Spinal cord (tissue), 10 donors: ENCODE measurements at places on chromosomes 7 and 10. TPM values are rescaled to one million over a fixed set of nuclear protein-coding genes. Genes with fewer than 3 reads are reported as not detected.
A peak's percentile ranks its signal among the peaks of the same experiment; 100 is the strongest.

DNA sequence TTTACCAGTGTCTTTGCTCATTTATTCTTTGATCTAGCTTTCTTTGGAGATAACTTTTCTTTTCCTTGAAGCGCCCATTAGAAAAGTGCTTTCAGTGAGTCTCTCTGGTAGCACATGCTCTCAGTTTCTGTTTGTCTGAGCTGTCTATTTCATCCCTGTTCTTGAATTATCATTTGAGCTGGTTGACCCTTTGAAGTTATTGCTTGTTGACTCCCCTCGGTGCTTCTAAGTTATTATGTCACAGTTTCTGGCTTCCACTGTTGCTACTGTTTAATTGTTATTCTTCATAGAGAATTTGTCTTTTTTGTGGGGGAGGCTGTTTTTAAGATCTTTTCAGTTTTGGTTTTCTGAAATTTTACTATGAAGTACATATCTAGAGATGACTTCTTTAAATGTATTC is 11.4 kb upstream of the PRF1 start:
- no peak for DNase-seq

DNA sequence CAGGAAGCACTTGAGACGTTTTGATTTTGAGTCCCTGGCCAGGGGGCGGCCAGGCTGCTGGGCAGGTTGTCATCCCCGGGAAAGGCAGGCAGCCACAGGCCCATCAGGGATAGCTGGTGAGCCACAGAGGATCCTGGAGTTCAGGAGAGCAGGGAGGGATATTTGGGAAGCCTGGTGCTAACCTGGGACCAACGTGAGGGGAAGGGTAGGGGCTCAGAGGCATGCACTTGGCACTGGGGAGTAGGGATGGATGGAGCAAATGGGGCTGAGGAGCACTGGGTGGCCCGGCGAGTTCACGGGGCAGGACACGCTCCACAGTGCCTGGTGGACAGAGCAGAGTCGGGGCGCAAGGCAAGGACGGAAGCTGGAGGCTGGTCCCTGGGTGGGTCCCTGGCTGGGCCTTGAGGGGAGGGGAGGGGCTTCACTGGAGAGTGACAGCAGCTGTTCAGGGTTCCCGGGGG is 30.2 kb downstream of the LRRC27 start:
- DNase-seq: no peak

DNA sequence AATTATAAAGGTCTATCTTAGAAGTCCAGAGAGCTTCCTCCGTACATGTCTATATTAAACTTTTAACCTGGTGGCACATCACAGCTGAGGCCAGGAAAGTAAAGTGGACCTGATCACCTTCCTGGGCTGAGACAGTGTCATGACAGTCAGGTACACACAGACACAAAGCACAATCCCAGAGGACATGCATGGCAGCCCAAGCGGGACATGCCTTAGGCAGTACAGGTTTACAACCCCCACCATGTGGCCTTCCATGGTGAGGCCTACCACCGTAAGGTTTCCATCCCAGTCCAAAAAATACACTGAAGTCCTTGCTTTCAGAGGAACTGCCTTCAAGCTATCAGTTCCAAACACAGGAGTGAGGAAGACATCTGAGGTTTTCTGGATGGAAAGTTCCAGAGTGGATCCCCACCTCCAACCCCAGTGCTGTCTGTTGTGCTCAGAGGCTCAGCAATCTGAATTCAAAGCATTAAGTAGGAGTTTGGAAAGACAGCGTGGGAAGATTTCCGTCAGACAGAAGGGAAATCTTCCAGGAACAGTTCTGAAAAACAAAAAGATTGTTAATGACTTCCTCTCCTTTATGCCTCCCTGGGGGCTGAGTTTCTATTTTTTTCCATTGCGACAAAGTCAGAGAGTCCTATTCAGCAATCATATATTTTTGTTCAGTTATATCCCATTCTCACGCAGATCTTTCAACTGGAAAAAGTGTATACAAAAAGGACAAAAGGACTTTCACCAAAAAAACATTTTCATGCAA is 20.1 kb downstream of the IFIT3 start:
- no peak for DNase-seq

GRCh38 chr7:103679151-103680132 is 233.4 kb upstream of the SLC26A5 start:
- no peak for DNase-seq

GRCh38 chr10:11154849-11155498 is 137.3 kb downstream of the CELF2 start:
- DNase-seq: no peak

GRCh38 chr10:97503406-97503805 is 4.7 kb downstream of the UBTD1 start:
- DNase-seq: no peak

DNA sequence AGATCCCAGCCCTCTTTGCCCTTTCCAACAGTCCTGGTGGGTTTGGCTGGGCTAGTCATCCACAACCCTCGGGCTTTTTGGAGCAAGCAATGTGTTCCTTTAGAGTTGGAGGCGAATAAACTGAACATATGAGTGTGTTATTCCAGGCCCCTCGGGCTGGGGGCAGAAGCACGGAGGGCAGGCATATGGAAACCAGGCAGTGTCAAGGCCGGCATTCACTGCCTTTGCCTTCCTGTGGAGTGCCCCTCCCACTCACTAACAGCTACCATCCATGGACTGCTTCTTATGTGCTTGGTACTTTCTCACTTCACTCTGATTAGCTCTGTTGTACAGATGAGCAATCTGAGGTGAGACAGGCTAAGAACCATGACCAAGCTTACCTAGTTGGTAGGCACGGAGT is 53.9 kb upstream of the EFCAB10 start:
- DNase-seq: no peak

- DNase-seq: no peak
These were observed 49.5 kb downstream of the SGMS1 start for GRCh38 chr10:50574305-50574704.

- DNase-seq: no peak
These were observed 3.1 kb downstream of the CPED1 start for GRCh38 chr7:120991581-120991980.

- DNase-seq: no peak
These were observed 35.0 kb upstream of the ARHGAP12 start for GRCh38 chr10:31963589-31963980.

- no peak for DNase-seq
These were observed 524.5 kb downstream of the PHTF2 start for GRCh38 chr7:78323118-78323517.

DNA sequence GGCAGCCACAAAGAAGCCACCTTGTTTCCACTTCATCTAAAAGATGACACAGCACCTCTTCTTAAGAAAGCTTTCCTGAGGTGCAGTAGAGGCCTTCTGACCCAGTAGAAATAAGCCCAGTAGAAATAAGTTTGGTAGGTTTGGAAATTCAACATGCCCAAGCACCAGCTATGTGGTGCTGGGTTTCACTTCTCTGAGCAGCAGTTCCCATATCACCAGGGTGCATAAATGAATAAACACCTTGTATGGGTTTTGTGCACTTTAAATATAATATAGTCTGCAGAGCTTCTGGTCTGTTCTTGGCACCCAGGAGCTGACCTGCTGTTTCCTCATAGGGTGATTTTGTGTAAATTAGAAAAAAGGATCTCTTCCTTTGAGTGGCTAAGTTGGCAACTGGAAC is 492.4 kb upstream of the SORCS1 start:
- DNase-seq: no peak

DNA sequence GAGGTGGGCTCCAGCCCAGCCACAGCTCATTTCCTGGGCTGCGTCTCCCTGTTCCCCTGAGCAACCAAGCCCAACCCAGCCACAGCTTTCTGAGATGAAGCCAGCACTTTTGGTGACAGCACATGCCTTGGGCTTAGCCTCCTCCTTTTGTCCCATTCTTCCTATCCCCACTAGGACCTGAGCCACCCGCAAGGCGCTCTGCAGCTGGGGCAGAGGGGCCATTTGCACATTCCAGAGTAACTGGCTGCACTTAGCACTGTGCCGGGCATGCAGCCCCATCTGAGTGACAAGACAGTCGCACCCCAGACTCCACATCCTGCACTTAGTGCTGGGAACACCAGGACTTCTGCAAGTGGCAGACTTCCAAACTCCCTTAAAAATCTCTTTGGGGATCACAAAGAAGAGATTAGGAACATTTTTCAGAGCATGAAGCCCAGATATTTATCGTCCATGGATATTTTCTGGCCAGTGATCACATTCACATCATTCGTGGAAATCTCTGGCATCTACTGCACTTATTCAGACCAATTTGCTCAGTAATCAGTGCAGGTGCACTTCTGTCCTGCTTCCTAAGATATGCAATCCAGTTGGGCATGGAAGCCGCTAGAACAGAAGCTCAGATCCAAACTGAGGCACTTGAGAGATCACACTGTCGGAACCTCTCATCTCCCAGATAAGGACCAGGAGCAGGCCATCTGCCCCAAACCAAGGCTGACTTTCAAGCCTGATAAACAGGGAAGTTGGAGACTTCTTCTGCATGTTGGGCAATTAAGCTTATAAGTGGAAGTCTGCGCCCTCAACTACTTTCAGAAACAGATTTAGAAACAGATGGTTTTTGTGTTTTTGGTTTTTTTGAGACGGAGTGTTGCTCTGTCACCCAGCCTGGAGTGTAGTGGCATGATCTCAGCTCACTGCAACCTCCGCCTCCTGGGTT is 26.4 kb downstream of the CHST15 start:
- peak; percentile 66 for DNase-seq

DNA sequence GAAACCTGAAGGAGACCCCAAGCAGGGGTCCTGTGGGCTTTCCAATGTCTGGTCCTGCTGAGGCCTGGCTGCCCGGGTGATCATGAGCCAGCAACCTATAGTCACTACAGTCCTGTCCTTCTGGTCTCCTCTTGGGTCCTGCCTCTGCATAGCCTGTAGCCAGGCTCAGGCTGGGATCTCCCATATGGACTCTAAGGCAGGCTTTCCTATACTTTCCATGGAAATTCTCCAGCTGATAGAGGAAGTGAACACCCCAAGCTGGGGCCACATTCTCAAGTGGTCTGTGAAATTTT is 26.4 kb downstream of the ANXA8 start:
- DNase-seq: no peak

GRCh38 chr7:142927085-142927745 is 6.3 kb downstream of the TRPV5 start:
- DNase-seq: no peak

DNA sequence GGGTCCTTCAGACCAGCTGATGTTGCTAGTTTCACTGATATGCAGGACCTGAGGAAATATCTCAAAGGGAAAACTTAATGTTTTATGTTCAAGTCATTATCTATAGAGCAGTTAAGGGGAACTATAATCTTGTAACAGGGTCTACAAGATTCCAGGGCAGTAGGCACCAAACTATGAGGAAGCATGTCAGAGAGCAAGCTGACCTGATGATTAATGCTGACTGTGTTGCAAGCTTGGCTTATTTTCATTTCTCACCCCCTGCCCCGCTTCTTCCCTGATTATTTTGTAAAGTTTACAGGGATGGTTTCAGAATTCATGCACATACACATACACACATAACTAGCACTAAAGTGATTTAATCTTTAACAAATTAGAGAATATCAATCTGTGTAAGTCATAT is 84.3 kb upstream of the CACNA2D1 start:
- DNase-seq: no peak

DNA sequence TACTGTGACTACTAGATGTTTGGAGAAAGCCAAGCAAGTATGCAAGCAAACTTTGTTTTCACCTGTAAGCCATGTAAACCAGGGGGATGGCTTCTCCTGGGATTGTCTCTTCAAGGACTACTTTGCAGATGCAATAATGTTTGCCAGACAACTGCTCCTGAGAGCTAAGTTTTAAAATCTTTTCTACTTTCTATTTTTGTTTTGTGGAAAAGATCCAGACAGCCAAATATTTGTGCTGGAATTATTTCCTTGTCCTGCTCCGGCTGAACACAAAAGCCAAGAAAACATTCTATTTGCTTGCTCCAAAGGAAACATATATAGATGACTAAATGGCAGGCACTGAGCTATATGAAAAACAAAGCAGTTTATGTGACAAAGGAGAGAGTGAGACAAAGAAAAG is 51.6 kb downstream of the TFPI2 start:
- DNase-seq: no peak

GRCh38 chr7:49486974-49487829 is 286.2 kb upstream of the VWC2 start:
- DNase-seq: no peak

- DNase-seq: no peak
These were observed 5.2 kb upstream of the VAX1 start for GRCh38 chr10:117143103-117143823.

GRCh38 chr7:15457990-15458955 is 103.5 kb downstream of the AGMO start:
- DNase-seq: peak; percentile 16

DNA sequence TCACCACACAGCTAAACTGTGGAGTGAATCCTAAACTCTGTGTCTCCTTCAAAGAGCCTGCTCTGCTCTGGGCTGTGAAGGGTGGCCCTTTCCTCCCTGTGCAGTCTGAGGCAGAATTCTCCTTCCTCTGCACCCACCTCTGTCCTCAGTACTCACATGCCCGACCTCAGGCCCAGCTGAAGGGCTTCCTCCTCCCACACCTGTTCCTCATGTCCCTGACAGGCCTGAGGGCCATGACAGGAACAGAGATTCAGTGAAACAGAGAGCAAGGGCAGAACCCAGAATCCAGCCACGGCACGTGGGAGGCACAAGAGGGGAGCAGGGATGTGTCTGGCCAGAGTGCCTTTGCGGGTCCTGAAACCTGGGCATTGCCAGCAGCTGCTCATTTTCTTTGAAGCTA is 13.9 kb downstream of the CREB3L2 start:
- no peak for DNase-seq

- no peak for DNase-seq
These were observed 3.2 kb downstream of the HHEX start for GRCh38 chr10:92692697-92693533.

GRCh38 chr10:124349996-124350280 is 68.8 kb downstream of the OAT start:
- no peak for DNase-seq

- DNase-seq: no peak
These were observed 212.6 kb downstream of the PARD3 start for GRCh38 chr10:34602478-34602877.

- no peak for DNase-seq
These were observed 1.0 kb downstream of the GRM8 start for GRCh38 chr7:127251465-127252376.

C10orf71 gene
- 0.06 TPM for total RNA-seq

LRMDA gene
- 5.6 TPM for total RNA-seq

C10orf53 gene
- not detected for total RNA-seq

BLNK gene
- 7.7 TPM for total RNA-seq

PAPSS2 gene
- total RNA-seq: 13.4 TPM

GJD4 gene
- not detected for total RNA-seq

CNNM1 gene
- 7.5 TPM for total RNA-seq

MACC1 gene
- 0.20 TPM for total RNA-seq

MAGI2 gene
- 61.3 TPM for total RNA-seq

GATAD1 gene
- total RNA-seq: 43.2 TPM

FFAR4 gene
- 0.06 TPM for total RNA-seq

BTBD16 gene
- total RNA-seq: 0.99 TPM

GIMAP4 gene
- total RNA-seq: 46.2 TPM

CAMK2B gene
- 21.9 TPM for total RNA-seq

MALRD1 gene
- 5.1 TPM for total RNA-seq

CACNA2D1 gene
- 108 TPM for total RNA-seq
